ENCODE measurements at places on chromosomes 2 and 18.

DNA sequence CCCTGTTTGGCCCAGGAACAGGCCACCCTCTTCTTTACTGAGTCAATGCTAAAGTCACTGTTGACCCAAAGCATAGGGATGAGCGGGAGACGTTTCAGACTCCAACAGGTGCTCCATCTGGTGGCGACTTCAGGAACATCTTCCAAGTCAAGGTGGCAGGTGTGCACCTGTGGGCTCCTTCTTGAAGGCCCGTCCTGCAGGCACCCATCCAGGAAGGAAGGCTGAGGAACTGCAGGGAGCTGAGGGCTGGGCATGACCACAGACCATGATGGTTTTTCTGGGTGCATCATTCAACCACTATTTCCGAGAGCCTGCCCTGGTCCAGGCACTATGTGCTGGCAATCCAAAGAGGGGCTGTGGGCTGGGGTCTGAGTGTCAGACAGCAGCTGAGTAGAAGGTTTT lies 142.8 kb downstream of the NDUFA10 start:
- no peak for DNase-seq

DNA sequence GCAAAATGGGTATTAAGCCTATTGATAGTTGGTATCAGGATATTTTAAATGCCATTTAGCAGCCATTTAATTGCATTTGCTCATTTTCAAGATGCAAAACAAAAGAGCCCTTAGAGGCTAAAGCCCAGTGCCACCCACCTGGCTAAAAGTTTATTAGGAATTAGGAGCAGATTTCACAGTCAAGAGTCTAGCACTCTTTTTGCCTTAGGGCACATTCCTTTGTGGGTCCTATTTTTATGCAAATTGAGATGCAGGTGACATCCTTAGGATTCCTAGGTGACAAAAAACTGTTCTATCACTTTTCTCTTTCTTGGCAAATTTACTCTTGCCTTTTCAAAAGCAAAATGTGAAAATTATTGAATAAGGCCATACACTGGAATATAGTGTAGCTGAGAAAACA lies 42.0 kb downstream of the CTNNA2 start:
- DNase-seq: no peak

DNA sequence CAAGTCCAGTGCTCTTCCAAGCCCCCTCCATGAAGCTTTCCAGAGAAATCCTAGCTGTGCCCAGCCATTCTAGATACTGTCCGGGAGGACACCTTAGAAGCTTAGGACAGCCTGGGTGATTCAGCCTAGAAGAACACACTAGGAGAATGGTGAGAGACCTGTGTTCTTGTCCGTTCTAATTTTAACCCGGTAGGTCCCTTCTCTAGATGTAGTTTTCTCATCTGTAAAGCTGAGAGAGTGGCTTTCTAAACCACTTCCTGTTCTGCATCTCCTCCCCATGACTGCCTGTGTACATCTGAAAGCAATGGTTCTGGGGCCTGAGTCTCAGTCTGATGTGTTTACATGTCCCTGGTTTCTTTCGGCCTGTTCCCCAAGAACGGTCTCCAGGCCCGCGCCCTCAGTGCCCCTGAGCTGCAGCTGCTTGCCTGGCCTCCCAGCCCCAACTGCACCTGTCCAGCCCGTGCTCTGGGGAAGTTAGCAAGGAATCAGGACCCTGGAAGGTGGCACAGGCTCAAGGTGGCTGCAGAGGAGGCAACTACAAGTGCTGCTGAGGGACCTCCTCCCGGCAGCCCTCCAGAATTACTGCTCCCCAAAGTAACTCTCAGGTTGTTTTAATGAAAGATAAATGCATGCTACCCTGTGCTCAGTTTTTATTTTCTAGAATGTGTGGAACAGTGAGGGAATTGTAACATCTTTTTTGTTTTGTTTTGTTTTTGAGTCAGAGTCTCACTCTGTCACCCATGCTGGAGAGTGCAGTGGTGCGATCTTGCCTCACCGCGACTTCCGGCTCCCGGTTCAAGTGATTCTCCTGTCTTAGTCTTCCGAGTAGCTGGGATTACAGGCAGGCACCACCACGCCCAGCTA lies 105.9 kb downstream of the LBH start:
- no peak for DNase-seq

DNA sequence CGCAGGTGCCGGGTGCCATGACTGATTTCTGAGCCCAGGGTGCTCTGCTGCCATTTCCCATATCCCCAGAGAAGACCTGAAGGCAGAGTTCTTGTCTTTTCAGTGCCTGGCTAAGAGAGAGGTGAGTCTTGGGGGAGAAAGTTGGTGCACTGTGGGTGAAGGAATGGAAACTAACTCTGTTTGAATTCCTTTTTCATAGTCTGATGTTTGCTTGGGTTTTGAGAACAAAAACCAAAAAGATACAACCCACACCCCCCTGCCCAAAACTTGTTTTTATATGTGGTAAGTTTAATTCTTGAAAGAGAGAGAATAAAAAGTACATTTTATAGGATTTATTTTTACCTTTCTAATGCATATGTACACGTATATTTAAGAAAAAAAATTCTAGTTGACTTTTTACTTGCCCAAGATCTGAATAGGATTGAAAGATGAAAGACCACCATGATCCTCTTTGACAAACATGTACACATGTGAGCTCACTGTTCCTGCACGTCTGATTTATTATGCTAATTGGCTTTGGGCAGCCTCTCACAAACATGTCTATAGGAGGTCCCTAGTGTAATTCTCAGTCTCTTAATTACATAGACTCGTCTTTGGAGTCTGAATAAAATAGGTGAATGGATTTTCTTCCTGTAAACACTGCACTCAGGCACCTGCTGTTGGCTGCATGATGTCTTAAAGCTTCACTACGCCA lies 46.3 kb downstream of the ARL4C start:
- DNase-seq: no peak

DNA sequence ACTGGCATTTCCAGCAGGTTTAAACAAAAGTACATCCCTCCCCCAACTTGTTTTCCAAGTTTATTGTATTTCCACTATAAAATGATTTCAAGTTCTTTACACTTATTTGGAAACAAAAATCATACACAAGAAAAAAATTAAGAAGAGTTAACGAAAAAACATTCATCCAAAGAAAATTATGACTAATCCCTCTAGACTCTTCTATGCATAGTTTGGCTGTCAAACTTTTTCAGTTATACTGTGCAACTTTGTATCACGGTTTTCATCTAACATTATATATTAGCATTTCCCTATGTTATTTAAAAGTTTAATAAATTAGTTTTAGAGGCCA lies 627 bp downstream of the WDCP start:
- DNase-seq: no peak

DNA sequence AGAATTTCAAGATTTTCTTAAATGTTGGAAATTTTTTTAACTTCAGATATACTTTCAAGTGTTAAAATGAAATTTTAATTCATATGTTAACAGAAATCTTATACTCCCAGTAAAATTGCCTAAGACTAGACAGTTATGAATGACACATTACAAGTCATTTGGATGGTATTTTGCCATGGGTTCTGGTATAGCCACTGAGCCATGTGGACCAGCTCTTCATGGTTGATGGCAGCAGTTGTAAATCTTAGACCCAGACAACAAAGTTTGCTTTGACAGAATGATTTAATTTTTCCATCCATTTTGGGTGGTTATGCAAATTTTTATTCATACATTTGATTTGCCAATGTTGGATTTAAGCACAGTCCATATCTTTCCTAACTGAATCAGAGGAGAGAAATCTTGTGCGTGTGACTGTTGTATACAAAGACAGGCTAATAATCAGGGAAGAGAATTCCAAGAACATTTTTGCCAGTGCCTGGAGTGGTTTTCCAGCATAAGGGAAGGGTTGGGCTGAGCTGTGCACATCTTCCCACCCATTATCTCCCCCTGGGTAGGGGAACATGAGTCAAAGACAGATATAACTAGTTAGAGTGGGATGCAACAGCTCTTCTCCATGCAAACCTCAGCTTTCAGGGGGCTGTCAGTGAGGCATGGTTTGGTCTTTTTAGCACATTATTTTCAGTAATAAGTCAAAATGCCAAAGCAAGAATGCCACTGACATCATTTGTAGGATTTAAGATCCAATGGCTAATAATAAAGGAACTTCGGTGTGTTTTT lies 28.1 kb upstream of the INPP4A start:
- no peak for DNase-seq

All from NCI-H1092 treated with DMSO at 0.1 percent for 48 hours (cell line).